Foreskin keratinocyte (primary cell): ENCODE measurements at places on chromosomes 5 and 9.

- DNase-seq, result no peak
Measured at GRCh38 chr5:51033215-51033614, 350.0 kb upstream of the ISL1 start.

DNA sequence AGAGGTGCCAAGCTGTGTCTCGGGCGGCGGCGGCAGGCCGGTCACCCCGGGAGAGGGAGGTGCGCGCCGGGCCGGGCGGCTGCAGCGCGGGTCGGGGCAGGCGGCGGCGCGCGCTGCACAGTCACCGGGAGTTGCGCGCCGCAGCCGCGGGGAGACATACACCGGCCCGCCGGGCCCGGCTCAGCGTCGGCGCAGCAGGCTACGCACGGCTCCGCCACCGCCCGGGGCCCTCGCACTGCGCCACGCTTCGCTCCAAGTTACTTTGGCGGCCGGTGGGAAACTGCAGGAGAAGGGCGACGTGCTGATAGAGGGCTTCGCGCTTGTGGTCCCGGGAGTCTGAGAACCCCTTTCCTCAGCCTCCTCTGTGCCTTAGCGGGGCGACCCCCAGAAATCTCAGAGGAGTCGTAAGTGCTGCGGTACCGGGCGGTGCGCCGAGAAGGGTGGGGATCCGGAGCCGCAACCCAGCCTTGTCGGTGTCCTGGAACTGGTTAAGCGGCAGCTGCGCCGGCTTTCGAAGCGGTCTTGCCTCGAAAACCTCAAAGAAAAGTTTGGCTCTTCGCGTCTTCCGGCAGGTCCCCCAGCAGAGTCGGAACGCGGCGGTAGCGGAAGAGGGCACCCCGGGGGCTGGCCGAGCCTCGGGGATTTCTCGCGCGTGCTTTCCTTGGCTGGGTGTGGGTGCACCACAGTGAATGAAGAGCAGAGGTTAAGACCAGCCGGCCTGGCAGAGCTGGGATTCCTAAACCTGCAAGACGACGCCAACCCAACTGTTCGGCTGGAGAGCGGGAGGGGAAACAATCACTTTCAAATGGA, at the start of gene EFNA5:
Gene EFNA5 (minus strand): TSS at position 6 of the 810 bp plus-strand sequence.
- DNase-seq, result peak; percentile 51

DNA sequence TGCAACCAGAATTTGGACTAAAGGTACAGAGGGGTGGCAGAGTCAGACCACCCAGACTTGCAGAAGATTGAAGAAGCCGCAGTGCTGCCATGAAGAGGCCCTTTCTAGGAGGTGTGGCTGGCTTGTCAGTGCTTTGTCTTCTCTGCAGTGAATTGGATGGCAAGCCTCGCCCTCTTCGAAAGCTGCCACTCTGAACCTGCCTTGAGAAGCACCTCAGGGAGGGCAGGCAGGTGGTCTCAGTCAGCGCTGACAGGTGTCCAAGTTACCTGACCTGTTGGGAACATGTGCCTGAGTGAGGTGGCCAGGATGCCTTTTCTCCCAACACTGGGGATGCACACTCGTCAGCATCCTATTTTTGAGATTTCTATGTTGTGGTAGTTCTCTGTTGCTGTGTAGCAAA, 6.2 kb downstream of the TENT4A start:
- DNase-seq, result no peak

GRCh38 chr9:94443032-94443722, 111.7 kb upstream of the PCAT7 start:
- DNase-seq, result no peak

GRCh38 chr9:129987047-129987446, 55.9 kb downstream of the FNBP1 start:
- no peak for DNase-seq

DNA sequence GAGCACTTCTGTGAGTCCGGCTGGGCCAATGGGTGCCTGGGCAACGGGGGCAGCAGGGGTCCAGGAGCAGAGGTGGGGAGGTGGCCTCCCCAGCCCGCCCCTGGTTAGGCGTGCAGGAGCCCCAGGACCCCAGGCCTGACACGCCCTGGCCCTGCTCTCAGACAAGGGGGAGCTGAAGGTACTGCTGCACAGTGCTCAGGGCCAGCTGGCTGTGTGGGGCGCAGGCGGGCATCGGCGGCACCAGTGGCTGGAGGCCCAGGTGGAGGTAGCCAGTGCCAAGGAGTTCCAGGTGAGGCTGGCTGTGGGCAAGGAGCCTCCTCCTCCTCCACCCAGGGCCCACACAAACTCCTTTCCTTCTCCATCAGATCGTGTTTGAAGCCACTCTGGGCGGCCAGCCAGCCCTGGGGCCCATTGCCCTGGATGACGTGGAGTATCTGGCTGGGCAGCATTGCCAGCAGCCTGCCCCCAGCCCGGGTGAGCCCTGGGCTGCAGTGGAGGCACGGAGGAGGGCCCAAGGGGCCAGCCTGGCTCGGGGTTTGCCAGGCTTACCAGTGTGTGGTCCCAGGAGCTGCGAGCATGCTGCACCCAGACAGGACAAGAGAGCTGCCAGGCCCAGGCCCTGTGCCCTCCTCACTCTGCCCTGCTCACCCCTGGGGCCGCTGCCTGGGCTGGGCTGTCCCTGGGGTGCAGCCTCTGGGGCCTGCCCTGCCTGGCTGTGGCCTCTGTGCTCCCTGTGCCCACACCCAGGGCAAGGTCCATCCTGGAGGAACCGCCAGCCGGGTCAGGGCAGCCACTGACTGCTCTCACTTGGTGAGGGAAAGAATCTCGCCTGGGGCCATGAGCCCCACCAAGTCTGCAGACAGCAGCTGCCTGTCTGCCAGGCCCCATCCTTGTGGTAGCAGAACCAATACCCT, 7.0 kb downstream of the MAMDC4 start:
- DNase-seq, result no peak

GRCh38 chr5:43061352-43062075, 21.4 kb upstream of the ANXA2R start:
- no peak for DNase-seq

GRCh38 chr5:52998552-52999313, 9.6 kb downstream of the ITGA2 start:
- DNase-seq, result peak; percentile 11

- DNase-seq, result no peak
Measured at GRCh38 chr5:39143151-39143860, 69.1 kb upstream of the RICTOR start.

DNA sequence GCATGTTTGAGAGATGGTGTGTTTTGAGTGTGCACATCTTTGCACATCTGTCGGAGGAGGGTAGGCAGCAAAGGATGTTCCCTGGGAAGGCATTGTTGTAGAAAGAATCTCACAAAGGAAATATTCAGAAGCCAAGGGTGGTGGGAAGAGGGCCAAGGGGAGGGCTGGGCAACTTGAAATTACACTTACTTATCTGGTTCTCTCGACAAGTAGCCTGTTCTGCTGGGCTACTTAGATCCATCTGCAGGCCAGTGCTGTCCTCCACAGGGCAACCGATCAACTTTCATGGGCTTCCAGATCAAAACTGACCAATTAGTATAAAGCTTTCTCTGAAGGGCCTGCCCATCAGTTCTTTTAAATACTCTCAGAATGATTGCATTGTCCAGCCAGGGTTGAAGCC, 495.2 kb downstream of the GADD45G start:
- DNase-seq, result no peak

GRCh38 chr9:133221177-133221809, 12.2 kb upstream of the OBP2B start:
- no peak for DNase-seq

GRCh38 chr5:36734422-36734821, 128.0 kb downstream of the SLC1A3 start:
- DNase-seq, result no peak

- no peak for DNase-seq
Measured at GRCh38 chr5:160497878-160498277, 76.2 kb downstream of the PTTG1 start.

DNA sequence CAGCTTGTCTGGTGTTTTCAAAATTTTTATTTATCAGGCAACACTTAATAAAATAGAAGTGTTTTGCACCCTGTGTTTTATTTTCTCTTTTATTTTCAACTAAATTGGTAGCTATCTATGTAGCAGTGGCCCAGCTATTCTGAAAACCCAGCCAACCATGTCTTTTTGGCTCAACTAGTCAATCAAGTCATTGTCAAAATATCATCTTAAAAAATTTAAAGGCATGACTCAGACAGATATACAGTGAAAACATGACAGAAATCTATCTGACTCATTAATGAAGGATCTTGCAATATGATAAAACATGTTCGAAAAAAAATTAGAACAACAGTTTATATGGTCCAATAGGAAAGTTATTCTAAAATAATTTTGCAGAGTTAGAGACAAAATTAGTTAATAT, 75.1 kb downstream of the HSD17B4 start:
- peak; percentile 65 for DNase-seq

- DNase-seq, result no peak
Measured at GRCh38 chr9:101307051-101307450, 77.8 kb downstream of the BAAT start.

DNA sequence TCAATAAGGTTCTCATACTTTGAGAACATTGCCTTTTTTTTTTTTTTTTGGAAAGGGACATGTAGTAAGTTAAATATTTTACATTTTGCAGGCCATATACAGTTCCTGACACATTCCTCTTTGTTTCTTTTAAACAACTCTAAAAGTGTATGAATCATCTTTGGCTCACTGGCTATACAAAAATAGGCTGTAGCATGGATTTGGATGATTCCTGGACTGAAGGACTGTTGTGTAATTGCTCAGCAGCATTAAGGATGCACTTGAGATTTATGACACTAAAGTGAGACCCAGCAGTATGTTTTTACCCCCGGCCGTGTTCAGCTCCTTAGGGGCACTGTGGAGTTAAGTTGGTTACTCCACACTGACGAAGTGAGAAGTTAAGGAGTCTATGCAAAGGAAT, 41.3 kb downstream of the VPS13A start:
- DNase-seq, result no peak

DNA sequence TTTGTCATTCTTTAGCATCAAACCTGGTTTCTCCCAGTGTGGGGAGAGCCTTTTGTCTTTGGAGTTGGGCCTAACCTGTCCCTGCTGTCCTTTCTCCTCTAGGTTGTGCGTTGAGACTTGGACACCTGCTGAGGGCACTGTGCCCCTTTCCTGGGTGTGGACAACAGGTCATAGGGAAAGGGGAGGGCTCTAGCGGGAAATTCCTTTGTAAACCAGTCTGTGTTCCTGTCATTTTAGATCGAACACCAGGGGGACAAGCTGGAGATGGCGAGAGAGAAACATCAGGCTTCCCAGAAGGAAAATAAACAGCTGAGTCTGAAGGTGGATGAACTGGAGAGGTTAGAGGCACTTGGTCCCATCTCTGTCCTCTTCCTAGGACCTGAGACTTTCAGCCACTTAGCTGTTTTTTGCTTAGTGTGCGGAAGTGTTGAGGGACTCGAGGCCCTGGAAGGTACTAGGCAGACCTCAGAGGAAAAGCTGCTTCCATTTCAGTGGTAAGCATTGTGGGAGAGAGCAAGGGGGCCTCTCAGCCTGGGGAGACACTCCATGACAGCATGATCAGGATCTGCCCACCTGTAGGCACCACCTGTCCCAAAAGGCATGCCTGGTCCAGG, 8.6 kb upstream of the GLE1 start:
- DNase-seq, result no peak

GRCh38 chr5:127472700-127473099, 44.7 kb upstream of the PRRC1 start:
- no peak for DNase-seq

GRCh38 chr9:28329323-28329722, 756.0 kb upstream of the C9orf72 start:
- peak; percentile 22 for DNase-seq

DNA sequence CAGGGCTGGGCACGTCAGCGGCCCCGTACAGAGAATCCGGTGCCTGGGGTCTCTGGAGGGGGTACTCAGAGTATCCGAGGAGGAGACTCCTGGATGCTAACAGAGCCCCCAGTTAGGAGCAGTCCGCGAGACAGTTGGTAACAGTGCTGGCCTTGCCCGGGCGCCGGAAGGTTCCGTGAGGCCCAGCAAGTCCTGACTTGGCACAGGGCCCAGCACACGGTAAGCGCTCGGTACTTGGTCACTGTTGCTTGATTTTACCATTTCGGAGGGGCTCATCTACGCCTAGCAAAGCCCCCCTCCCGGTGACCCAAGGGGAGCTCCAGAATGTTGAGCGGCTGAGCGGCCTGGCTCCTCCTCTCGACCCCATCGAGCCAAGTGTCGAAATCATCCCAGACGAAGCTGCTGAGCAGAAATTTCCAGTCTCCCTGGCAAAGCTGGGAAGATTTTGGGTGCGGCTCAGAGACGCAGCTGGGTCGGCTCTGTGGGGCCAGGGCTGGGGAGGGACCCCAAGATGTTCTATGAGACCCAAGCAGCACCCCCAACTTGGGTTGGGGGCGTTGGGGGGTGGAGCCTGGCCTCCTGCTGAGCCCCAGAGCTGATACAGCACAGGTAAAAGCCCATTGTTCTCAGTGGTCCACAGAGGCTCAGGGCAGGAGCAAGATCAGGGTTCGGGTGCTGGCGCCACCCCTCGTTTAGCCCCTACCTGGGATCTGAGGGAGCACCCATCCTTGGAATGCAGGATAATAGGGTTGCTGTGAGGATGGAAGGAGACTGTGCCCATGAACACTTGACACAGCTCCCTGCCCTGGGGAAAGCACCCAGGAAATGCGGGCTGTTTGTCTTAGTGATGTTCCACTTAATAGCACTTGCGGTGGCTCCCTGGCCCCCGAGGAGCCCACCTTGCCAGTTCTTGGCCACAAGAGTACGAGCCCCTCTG, 137.2 kb downstream of the C9orf50 start:
- DNase-seq, result peak; percentile 70

DNA sequence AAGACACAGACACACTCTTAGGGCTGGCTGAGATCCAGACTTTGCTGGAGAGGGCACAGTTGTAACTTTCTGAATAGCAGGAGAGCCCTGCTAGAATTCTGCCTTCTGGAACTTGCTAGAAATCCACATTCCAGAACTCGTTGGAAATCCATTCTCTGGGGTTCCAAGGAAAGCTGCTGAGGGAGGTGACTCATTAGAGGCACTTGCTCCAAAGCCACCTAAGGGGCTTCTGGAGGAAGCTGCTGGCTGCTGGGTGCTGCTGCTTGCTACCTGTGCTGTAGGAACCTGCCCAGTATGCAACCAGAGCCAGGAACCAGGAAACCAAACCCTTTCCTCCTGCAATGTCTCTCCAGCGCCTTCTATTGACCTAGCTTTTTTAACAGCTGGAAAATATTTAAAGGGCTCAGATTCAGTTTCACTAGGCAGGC, 4.1 kb upstream of the TLE4 start:
- peak; percentile 45 for DNase-seq

DNA sequence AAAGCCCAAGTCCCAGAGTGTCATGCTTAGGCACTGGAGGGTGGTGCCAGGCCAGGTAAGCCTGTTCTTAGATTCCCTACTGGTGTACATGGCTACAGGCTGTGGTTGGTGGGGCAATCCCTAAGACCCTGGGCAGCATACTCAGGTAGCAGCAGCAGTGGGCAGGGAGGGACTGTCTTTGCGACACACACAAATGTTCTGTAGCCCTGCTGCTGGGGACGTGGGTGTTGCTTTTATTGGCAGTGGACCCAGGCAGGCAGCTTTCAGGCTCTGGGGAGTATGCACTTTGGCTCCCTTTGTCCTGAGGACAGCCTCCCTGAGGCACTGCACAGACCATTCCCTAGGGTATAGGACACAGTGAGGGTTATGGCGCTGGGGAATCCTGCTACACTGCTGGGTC, 137.1 kb upstream of the ADAMTS19 start:
- no peak for DNase-seq

DNA sequence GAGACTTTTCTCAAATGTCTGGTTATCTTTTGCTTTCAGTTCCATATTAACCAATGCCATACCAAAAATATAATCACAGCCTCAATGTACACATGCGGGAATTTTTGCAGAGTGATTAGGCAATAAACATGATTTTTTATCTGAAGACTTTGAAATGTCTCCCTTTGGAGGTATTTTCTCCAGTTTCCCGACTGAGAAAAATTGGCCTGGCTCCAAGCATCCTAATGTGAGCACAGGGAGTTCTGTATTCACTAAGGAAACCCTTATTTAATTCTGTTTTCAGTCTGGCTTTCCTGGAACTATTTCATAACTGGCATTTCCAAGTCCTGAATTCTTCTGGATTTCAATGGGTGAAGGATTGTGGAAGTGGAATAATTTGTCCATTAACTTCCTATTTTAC, 8.5 kb downstream of the HCN1 start:
- DNase-seq, result no peak
